Spleen (tissue), 13 donors: ENCODE measurements at places on chromosomes 2 and 18. TPM values are rescaled to one million over a fixed set of nuclear protein-coding genes. Genes with fewer than 3 reads are reported as not detected.
A peak's percentile ranks its signal among the peaks of the same experiment; 100 is the strongest.

Gene AKAIN1
- polyA plus RNA-seq, result not detected

Gene IMMT
- polyA plus RNA-seq, result 30.7 TPM

Gene QPCT
- 4.2 TPM for polyA plus RNA-seq

Gene IL37
- not detected for polyA plus RNA-seq

DNA sequence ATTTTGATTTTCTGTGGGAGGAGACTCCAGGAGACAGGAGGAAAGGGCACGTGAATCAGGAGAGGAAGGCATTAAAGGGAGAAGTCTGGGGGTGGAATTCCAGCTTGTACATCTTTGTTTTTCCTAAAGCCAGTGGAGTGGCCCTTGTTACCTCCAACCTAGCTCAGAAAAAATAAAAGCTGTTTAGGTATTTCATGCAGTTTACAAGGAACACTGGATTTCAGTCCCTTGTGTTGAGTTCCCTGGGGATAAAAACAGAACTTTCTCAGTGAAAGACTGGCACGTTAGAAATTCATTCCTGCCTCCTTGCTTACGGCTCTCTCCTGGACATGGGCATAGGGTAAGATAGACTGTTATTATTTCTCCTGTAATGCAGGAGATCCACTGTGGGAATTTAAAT lies 170.2 kb downstream of the ZEB2 start:
- H3K4me1 ChIP-seq, result peaks cover 6% of the 10 kb centered on the region
- no peaks in the 10 kb centered on the region for H3K36me3 ChIP-seq
- no peak overlapping the region for H3K4me3 ChIP-seq

GRCh38 chr2:184272056-184272455 lies 326.3 kb upstream of the ZNF804A start:
- no peaks in the 10 kb centered on the region for H3K4me1 ChIP-seq
- no peak for DNase-seq
- H3K36me3 ChIP-seq, result no peaks in the 10 kb centered on the region
- no peak overlapping the region for H3K27ac ChIP-seq
- no peak overlapping the region for H3K4me3 ChIP-seq

DNA sequence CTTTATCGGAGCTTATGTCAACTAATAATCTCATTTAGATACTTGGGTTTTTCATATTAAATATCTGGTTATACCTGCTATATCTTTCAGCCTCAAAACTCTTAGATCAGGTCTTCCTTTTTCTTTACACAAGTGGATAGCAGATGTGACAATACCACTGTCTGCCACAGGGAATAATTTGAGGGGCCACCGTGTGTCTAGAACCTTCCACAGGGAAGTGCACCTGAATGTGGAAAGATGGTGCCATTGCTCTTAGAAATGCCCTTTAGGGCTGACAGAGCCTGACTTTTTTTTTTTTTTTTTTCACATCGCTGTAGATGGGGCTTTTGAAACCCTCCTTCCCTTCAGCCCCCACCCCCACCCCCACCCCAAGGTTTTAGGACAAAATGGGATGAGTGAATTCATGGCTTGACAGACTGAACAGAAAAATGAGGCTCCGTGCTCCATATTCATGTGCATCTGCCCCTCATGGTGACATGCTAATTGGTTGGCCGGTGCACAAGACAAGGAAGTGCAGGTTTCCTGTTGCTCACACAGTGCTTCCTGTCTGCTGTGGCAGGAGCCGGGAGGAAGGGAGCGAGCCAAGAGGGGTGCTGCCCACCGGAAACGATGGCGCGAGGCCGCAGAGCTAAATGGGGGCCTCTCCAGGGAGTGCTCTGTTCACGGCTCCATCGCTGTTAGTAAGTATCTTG lies 246.0 kb downstream of the LDLRAD4 start:
- peak overlapping the region; percentile 76 for H3K4me3 ChIP-seq
- H3K27me3 ChIP-seq, result no peaks in the 10 kb centered on the region
- H3K4me1 ChIP-seq, result peaks cover 43% of the 10 kb centered on the region

DNA sequence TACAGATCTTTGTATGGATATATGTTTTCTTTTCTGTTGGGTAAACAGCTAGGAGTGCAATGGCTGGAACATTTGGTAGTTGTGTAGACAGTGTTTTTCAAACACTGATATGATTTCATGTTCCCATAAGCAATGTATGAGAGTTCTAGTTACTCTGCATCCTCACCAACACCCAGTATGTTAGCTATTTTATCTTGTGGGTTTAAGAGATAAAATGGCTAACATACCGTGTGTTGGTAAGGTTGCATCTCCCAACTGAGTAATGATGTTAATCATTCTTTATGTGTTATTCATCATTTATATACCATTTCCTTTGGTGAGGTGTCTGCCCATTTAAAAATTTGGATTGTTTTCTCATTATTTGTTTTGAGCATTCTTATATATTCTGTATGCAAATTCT lies 65.7 kb downstream of the LYPD6B start:
- H3K4me1 ChIP-seq, result no peaks in the 10 kb centered on the region
- H3K4me3 ChIP-seq, result no peak overlapping the region
- no peak for DNase-seq
- H3K36me3 ChIP-seq, result no peaks in the 10 kb centered on the region
- H3K27ac ChIP-seq, result no peak overlapping the region

DNA sequence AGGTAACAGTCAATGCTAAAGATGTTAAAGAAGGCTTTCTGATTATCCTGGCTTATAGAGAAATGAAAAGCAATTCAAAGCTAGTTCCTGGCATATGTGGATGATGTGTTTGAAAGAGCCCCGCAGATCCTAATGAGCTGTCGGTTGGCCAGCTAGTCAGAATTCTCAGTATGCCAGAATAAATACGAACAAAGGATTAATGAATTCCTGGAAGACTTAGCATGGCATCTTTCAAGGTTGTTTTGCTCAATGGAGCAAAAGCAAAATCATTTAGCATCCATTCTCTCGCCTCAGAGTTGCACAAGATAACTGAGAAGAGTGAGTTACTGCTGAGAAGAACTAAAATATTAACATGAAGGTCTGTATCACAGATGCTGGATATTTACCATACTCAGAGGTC lies 307.6 kb downstream of the RIT2 start:
- DNase-seq, result no peak
- H3K27me3 ChIP-seq, result no peaks in the 10 kb centered on the region
- H3K4me3 ChIP-seq, result no peak overlapping the region
- H3K27ac ChIP-seq, result no peak overlapping the region
- no peaks in the 10 kb centered on the region for H3K4me1 ChIP-seq
